ENCODE measurements at places on chromosomes 4 and X.

DNA sequence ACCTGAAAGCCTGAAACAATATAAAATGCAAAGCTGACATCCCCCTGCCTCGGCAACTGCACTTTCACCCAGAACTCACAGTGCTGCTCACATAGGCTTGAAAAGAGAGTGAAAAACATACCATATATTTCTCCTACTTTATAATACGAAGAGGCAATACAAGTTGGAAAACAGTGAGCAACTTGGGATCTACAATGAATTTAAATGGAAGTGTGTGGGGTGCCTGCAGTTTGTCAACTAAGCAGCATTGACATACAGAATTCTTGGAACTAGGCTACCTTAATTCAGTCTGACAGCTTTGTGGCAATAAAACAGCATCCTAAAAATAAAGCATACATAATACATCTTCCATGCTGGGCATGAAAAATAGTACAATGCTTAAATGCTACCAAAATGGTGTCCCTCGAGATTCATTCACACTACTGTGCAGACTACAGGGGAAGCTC is 8.0 kb downstream of the GASK1B start:
- DNase-seq: no peak

- DNase-seq: no peak
Measured at GRCh38 chrX:5907207-5907606, 321.5 kb downstream of the NLGN4X start.

DNA sequence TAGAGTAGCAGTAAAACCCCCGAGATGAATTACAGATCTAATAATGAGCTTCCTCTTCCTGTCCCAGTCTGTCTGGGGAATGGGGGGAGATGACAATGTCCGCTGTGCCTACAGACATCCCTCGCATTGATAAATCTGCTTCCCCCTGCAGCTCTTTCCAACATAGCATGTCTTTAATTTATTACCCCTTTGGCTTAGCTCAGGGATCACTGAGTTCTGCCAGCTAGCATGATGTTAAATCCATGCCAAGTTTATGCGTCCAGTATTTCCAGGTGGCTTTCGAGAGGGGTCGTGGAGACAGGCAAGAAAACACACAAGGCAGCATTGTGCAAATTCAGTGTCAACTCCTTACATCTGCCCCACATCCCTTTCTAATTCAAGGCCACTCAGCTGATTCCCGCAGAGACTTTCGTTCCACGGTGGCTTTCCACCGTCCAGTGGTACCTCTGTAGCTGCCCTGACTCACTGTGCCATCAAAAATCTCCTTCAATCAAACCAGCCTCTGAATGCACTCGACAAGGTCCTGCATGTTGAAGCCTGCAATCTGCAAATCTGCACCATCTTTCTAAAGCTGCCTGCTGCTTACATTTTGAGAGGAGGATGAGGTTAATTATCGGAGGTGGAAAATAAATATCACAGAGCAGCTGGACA is 75.1 kb downstream of the MXRA5 start:
- no peak for DNase-seq

DNA sequence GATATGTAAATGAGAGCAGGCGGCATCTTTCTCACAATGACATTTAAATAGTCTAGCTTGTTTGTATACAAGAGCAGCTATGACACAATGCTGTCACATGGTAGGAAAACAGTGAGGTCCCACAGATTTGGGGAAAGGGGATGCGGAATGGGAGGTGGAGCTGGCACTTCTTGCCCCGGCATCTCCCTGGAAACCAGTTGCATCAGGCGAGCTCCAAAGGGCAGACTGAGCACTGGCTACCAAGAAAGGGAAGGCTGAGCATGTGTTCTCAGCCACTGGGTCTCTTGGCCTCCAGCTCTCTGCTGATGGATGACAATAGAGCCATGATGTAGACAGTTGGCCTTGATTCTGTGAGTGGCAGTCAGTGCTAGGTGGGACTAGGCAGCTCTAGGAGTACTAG is 109.0 kb downstream of the UCHL1 start:
- DNase-seq: no peak

DNA sequence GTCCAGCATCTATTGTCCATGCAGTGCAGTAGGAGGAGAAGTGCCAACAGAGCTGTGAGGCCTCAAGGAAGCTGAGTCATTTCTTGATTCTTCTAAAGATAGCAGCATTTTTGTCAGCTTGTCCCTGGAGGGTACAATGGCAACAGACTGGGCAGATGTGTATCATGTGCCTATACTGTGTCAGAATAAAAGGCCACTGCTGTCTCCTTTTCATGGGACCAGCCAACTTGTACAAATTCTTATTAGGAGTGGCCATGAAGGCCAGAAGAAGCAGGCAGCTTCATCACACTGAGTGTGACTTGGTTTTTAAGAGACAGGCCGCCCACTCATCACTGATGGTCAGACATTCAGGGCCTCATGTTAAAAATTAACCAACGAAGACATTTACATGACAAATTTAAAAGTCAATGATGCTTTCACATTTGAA is 185.0 kb upstream of the FAM241A start:
- DNase-seq: no peak

DNA sequence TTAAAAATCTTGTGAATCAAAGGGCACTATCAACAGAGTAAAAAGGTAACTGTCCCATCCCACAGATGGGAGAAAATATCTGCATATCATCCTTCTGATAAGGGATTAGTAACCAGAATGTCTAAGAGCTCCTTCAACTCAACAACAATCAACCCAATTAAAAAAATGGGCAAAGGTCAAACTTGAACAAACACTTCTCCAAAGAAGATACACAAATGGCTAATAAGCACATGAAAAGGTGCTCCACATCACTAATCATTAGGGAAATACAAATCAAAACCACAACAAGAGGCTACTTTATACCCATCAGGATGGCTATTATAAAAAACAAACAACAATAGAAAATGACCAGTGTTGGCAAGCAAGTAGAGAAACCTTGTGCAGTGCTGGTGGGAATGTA is 43.3 kb downstream of the TMEM165 start:
- no peak for DNase-seq

DNA sequence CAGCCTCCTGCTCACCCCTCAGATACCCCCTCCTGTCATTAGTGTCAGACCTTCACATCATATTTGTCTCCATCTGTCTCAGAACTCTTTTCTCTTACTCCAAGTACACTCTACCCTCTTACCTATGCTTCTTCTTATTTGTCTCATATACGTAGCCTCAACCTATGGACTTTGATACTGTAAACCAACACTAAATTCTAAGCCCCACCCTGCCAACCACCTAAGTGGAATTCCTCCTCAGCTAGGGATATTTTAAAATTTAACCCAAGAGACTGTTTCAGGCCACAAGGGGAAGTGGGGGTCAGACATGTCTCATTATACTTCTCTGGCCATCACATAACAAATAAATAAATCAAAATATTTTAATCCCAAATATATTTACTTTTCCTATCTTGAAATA is 778.1 kb upstream of the GRID2 start:
- DNase-seq: no peak

DNA sequence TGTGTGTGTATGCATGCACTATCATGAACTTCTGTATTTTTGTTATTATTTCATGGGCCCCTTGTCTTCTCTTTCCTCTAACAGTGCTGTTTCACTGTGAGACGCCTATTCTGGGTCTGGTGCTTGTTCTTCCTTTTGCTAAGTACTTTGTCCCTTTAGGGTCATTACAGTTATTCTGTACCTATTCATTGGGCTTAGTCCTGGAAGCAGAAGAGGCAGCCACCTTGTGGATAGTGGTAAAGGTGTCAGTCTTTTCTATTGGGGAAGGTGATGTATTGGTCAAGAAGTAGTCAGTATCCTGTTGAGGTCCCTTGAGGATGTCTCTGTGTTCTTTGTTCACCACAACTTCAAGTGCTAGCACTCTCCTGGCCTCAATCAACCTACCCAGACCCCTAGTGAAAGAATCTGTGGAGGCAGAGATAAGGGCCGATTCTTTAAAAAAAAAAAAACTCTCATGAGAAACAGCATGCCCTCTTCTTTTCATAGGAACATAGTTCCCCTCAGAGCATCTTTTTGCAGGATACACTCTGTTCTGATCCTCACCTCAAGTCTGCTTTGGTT is 593.8 kb downstream of the SPRY1 start:
- no peak for DNase-seq

- no peak for DNase-seq
Measured at GRCh38 chrX:148658115-148658730, 157.8 kb downstream of the AFF2 start.

GRCh38 chrX:16910376-16910775 is 36.1 kb upstream of the REPS2 start:
- DNase-seq: no peak

- no peak for DNase-seq
Measured at GRCh38 chr4:5204781-5205180, 153.5 kb downstream of the STK32B start.

GRCh38 chr4:110669663-110670062 is 46.8 kb upstream of the PITX2 start:
- DNase-seq: no peak

DNA sequence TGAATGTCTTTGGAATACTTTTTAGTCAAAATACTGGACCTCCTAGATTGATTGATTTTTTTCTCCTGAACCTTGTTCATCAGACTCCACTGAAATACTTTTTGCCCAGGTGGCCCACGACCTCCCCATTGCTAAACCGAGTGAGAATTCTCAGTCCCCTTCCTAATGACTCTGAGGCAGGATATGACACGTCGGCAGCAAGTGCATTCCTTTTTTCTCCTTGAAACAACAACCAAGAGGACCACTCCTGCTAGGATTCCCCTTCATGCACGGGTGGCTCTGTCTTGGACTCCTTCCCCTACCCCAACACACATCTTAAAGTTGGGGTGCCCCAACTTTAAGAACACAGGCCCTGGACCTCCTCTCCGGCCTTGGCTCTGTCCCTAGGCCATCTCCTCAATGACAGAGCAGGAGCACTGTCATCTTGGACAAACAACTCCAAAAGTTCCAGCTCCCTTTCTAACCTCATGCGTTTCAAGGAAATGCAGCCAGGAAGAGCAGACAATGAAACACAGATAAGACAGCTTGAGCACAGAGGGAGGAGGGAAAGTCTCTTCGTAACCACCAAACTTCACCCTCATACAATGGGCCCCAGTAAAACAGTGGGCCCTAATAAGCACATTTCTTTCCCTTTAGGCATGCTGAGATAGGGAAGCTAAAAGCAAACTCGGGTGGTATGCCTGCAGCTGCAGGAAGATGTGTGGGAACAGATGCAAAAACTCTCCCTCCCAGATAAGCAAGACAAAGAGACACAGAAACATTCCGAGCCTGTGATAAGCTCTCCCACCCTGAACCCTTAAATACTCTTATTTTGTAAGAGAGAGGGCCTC is 33.9 kb downstream of the ZBTB49 start:
- no peak for DNase-seq

- DNase-seq: no peak
Measured at GRCh38 chr4:182510836-182511235, 267.6 kb downstream of the TENM3 start.

DNA sequence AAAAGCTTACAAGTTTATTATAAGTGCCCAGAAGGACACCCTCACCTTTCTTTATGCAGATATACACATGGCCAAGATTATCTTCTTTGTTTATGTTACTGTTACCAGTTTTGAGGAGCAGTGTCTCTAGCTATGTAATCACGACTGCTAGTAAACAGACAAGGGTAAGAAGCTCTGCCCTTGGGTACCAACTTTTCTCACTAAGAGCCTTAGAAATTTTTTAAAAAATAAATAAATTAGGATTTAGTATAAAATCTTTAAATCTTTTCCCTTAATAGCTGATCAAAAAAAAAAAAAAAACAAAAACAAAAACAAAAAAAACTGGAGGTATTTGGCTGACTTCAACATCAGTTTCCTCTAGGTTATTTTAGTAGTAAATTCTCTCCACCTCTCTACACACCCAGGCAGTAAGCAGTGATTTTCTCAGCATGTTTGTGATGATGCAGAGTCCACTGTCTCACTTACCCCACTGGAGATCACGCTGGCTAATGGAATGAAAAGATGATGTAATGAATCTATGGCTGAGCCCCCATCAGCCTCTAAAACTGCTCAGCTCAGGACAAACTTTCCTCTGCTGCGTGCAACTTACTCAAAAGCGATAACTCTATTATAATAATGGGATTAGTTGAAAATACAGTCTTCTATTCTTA is 125.9 kb downstream of the FRYL start:
- no peak for DNase-seq

DNA sequence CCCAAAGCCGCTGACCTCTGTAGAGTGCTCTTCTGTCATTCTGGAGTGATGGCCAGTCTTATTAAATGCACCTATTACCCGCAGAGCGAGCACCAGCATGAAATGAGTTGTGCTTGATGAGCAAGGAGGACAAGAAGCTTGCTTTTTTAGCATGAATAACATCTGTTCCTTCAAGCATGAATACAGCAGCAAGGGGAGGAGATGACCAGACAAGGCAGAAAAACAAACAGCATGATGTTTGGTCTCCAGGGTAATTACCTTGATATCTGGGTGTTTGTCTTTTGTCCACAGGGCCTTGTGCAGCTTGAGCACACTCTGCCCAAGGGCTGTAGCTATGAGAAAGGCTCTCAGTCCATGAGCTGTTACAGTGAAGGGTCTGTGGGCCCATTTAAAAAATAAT is 324.8 kb upstream of the DDX53 start:
- no peak for DNase-seq

- no peak for DNase-seq
Measured at GRCh38 chr4:154332681-154333421, 158.7 kb downstream of the DCHS2 start.

DNA sequence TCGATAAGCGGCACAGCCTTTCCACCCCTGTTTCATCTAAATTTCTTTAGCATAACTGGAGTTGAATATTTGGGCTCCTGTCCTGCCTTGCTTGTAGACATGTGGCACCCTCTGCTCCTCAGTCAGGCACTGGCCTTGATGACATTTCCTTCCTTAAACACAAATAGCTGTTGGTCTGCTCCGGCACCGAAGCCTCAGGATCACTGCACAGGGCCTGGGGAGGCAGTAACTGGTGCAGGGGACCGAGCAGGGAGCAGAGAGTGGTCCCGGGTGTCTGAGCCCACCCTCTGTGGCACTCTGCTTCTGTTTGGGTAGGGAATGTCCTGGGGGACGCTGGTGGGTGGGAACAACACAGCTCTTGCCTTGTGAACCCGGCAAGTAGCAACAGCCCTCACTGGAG is 13.6 kb downstream of the RGS12 start:
- no peak for DNase-seq

GRCh38 chr4:102868153-102868780 is 525 bp upstream of the CISD2 start:
- DNase-seq: no peak

DNA sequence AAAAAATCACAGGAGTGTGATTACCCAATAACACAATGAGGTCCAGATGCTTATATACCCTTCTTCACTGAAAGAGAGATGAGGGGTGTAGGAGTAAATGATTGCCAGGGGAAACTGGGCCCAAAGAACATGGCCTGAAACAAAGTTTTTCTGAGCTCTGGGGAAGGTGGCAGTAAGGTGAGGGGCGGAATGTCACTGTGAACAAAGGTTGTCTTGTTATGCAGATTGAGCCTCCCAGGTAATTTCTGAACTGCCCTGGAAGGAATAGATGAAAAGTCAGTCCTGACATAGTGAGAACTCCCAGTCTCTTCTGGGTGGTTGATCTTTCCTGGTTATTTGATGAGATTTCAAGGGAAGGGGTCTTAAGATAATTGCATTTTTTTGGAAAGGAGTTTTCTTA is 2.5 kb upstream of the TMEM47 start:
- no peak for DNase-seq
